Glomerular endothelial cell (primary cell): ENCODE measurements at places on chromosomes 6 and 20. TPM values are rescaled to one million over a fixed set of nuclear protein-coding genes. Genes with fewer than 3 reads are reported as not detected.

Gene CCDC167
- total RNA-seq, result 79.9 and 117 TPM in 2 replicates

DNA sequence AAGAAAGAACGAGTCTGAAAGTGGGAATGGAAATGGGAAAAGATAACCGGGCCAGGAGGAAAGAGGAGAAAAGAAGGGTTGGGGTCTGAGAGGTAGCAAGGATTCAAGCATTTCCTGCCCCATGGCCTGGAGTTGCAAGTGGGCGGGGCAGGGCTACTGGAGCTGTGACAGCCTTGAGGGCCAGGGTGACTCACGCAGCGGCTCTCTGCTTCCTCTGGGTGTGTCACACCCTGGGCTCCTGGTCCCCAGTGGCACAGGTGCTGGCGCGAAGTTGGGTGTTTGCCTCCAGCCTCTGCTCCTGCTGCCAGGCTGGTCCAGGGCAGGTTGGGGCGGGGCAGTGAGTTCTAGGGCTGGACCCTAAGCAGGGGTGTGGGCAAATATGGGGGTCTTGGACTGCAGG lies 3.3 kb upstream of the ULBP3 start:
- DNase-seq, result no peak

DNA sequence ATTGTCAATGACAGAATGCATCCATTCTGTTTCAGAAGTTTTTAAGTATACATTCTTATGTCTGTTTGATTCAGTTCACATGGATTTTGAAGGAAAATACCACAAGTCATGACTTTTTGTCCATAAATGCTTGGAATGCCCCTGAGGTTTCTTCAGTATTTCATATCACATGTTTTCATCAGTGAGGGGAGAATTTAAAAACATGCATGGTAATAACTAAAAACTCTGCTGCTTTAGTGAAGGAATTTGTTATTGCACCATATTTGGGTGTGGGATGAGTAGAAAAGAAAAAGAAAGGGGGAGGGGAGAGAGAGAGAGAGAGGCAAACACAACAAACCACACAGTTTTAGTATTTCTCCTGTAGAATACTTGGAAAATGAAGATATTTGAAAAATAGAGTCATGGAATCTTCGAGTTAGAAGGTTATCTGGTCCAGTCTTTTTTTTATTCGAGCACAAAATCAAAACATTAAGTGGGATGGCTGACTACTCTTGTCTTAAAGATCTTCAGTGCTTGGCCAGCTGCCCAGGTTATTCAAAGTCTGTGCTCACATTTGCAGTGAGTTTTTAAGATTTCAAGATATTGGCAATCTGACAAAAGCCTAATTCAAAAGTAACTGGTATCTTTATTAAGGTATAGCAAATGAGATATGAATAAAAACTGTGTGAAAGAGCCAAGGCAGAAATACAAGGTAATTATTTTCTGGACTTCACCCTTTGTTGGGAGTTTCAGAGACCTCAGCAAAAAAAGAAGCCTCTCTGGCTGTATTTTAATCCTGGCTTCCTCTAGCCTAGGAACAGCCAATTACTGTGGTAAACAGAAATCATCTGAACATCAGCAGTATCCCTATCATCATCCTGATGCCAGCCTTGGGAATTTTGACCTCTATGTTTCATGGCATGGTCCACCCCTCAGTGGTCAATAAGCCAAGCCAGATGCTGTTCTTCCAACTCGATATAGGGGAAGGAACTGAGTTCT lies 687.9 kb upstream of the CITED2 start:
- DNase-seq, result no peak

DNA sequence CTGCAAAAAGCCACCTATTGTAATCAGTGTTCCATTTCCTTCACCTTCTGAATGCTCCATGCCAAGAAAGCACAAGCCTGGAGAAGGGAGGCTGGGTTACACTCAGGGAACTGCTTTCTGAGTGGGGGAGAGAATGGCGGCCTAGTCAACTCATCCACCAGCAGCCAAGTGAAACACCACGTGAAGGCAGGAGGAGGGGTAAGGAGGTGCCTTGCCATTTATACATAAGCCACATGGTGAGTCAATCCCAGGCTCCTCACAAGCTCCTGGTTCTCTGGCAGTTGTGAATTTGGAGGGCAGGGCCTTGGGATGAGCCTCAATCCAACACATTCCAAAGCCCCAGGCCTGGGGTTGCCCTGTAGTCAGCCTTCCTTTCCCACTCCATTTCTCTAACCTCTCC lies 149.4 kb downstream of the CD24 start:
- no peak for DNase-seq

DNA sequence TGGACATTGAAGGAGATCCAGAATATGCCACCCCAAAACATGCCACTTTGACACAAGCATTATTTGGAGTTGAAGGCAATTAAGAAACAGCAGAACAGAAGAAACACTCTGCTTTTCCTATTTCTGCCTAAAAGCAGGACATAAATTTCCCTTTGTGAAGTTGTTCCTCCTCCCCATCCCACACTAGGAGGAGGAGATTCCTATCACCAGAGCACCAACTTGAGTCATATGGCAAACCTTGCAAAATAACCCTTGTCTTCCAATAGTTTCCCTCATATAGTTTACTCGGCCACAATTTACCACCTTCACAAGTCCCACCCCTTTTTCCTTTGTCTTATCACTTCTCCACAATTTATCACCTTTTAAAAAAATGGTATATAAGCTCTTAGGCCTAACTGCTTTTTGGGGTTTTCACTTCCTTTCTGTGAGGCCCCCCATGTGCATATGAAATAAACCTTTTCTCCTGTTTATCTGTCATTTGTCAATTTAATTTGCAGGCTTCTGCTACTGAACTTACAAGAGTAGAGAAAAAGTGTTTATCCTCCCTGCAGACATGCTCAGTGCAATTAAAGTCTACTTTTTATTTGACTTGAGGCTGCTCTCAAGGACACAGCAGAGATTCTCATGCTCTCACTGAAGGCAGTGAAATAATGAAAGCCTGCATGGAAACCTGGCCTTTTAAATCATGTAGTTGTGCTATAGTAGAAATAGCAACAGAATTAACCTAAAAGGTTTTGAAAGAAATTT lies 2.8 kb upstream of the RAB23 start:
- DNase-seq, result no peak

- no peak for DNase-seq
Measured at GRCh38 chr20:38937978-38938473, 11.8 kb downstream of the FAM83D start.

DNA sequence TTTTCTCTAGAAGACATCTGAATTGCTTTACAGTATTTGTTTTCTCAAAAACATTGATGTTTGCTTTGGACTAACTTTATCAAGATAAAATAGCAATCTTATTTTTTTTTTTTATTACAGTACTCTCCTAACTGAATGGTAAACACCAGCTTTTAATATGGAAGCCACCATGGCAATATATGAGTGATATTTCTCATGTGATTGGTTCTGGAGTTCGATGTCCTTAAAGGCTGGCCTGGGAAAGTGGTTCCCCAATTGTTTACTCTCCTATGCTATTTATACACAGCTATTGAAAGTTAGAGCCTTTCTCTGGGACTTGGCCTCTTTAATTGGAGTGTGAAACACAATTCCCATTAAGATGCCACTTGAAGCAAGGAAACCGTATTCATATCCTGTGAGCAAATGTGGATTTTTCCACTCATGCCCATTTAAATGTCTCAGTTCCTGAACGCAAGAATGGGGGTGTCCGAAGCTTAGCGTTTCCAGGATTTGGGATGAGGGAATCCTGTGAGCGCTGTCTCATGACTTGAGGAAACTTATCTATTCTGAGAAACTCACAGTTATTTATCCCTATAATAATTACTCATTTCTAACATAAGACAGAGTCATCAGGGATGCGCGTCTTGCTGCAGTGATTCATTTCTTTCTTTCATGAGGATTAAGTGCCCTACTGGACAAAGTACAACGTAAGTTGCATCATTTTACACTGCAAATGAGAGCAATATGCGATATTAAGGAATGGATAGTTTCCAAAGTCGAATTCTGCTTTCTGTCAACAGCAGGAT lies 143.3 kb upstream of the PREP start:
- DNase-seq, result peak; percentile 25

GRCh38 chr20:14470977-14471661 lies 133.7 kb upstream of the FLRT3 start:
- no peak for DNase-seq

GRCh38 chr20:20134941-20135575 lies 82.7 kb downstream of the CFAP61 start:
- no peak for DNase-seq
